Testis (tissue), 5 donors: ENCODE measurements at places on chromosomes 2 and 18. TPM values are rescaled to one million over a fixed set of nuclear protein-coding genes. Genes with fewer than 3 reads are reported as not detected.

DNA sequence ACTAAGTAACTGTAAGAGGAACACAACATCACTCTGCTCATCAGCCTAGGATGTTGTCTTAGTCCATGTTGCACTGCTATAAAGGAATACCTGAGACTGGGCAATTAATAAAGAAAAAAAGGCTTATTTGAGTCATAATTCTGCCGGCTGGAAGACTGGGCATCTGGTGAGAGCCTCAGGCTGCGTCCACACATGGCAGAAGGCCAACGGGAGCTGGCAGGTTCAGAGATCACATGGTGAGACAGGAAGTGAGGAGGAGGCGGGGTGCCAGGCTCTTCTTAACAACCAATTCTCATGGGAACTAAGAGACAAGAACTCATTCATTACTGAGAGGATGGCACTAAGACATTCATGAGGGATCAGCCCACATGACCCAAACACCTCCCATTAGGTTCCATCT is 46.8 kb downstream of the EPG5 start:
- no peaks in the 10 kb centered on the region for H3K4me1 ChIP-seq
- DNase-seq = peak; percentile 78

DNA sequence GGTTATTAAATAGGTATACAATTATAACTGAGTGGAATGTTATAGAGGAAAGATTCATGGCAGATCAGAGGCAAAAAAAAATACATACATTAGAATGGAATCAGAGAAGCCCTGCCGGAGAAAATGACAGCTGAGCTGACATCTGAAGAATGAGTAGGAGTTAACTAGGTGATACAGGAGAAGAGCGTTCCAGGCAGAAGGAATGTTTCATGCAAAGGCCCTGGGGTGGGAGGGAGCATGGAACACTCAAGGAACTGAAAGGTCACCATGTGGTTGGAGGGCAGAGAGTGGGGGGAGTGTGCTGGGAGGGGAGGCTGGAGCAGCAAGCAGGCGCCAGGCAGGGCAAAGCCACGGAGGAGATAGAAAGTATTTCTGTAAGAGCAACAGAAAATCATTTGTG is 31.6 kb upstream of the CDK5R2 start:
- H3K4me3 ChIP-seq = no peak overlapping the region
- H3K36me3 ChIP-seq = no peaks in the 10 kb centered on the region
- no peaks in the 10 kb centered on the region for H3K27me3 ChIP-seq

GRCh38 chr2:217638533-217638932 is 364.3 kb downstream of the TNS1 start:
- no peaks in the 10 kb centered on the region for H3K27me3 ChIP-seq
- no peak overlapping the region for H3K4me3 ChIP-seq
- no peaks in the 10 kb centered on the region for H3K36me3 ChIP-seq
- DNase-seq = no peak
- H3K27ac ChIP-seq = no peak overlapping the region
- H3K4me1 ChIP-seq = peaks cover 20% of the 10 kb centered on the region

The OTOS gene
- total RNA-seq = not detected

GRCh38 chr18:35073186-35074105 is 32.2 kb downstream of the MAPRE2 start:
- H3K27ac ChIP-seq = no peak overlapping the region
- DNase-seq = no peak
- no peaks in the 10 kb centered on the region for H3K36me3 ChIP-seq
- H3K4me3 ChIP-seq = no peak overlapping the region

The PELI1 gene
- 48.0 TPM for total RNA-seq

The IL36B gene
- not detected for total RNA-seq

GRCh38 chr18:40437517-40437916 is 1517.5 kb upstream of the PIK3C3 start:
- no peaks in the 10 kb centered on the region for H3K36me3 ChIP-seq
- no peaks in the 10 kb centered on the region for H3K4me1 ChIP-seq
- H3K27ac ChIP-seq = no peak overlapping the region
- no peak overlapping the region for H3K4me3 ChIP-seq

- H3K4me3 ChIP-seq = no peak overlapping the region
- H3K4me1 ChIP-seq = no peaks in the 10 kb centered on the region
- DNase-seq = no peak
- H3K36me3 ChIP-seq = no peaks in the 10 kb centered on the region
- no peak overlapping the region for H3K27ac ChIP-seq
Observed at GRCh38 chr2:141417246-141417797, 713.5 kb downstream of the LRP1B start.

- H3K4me1 ChIP-seq = peaks cover 30% of the 10 kb centered on the region
- H3K27ac ChIP-seq = no peak overlapping the region
- H3K36me3 ChIP-seq = no peaks in the 10 kb centered on the region
- H3K4me3 ChIP-seq = no peak overlapping the region
Observed at GRCh38 chr2:217660423-217660822, 342.4 kb downstream of the TNS1 start.

- no peak within 1 kb of the TSS for H3K27ac ChIP-seq
- peaks cover 6% of the 10 kb centered on the region for H3K4me1 ChIP-seq
- DNase-seq = no peak
- peak within 1 kb of the TSS; percentile 51 for H3K4me3 ChIP-seq
- H3K27me3 ChIP-seq = no peaks in the 10 kb centered on the region
- no peaks in the 10 kb centered on the region for H3K36me3 ChIP-seq
Observed at GRCh38 chr2:132416723-132417395, at the start of gene GPR39. GPR39 (plus strand) TSS chr2:132416805.

DNA sequence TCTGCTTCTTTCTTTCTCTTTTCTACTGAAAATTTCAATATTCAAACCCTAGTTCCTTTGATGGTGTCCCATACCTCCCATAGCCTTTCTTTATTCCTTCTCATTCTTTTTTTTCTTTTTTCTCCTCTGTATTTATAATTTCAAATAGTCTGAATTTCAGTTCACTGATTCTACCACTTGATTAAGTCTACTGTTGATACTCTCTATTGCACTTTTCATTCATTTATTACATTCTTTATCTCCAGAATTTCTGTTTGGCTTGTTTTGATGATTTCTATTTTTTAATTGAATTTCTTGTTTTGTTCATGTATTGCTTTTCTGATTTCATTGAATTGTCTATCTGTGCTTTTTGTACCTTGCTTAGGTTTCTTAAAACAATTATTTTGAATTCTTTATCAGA is 111.9 kb upstream of the VRK2 start:
- no peak for DNase-seq
- H3K27me3 ChIP-seq = no peaks in the 10 kb centered on the region
- H3K4me1 ChIP-seq = no peaks in the 10 kb centered on the region
- H3K27ac ChIP-seq = no peak overlapping the region

- H3K4me3 ChIP-seq = no peak overlapping the region
- no peaks in the 10 kb centered on the region for H3K36me3 ChIP-seq
- peaks cover 5% of the 10 kb centered on the region for H3K4me1 ChIP-seq
- no peaks in the 10 kb centered on the region for H3K27me3 ChIP-seq
Observed at GRCh38 chr2:201262718-201263117, 2.4 kb downstream of the CASP8 start.

DNA sequence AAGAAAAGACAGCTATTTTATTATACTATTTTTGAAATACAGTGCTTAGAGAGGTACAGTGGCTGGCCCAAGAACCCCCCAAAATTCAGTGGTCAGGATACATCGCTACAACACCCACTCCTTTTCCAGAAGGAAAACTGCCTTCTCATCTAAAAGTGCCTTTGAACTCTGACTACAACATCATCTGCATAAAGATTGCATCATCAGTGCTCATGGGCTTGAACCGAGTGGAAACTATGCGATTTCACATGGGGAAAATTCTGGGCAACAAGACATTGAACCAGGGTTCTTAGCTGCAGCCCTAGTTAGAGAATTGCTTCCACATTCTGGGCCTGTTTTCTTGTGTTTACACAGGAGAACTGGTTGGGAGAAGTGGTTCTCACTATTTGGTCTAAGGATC is 294.6 kb upstream of the SLC14A2 start:
- H3K4me3 ChIP-seq = no peak overlapping the region
- H3K4me1 ChIP-seq = peaks cover 16% of the 10 kb centered on the region
- no peak overlapping the region for H3K27ac ChIP-seq
- no peak for DNase-seq
- H3K36me3 ChIP-seq = no peaks in the 10 kb centered on the region

The ZC3H6 gene
- total RNA-seq = 10.9 TPM

DNA sequence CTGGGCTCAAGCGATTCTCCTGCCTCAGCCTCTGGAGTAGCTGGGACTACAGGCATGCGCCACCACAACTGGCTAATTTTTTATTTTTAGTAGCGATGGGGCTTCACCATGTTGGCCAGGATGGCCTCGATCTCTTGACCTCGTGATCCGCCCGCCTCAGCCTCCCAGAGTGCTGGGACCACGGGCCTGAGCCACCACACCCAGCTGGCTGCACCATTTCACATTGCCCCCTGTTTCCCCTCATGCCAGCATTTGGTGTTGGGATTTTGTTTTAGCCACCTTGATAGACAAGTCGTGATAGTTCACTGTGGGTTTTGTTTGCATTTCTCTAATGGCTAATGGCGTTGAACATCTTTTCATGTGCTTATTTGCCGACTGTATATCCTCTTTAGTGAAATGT is 5.8 kb upstream of the COLEC11 start:
- no peak overlapping the region for H3K27ac ChIP-seq
- DNase-seq = no peak
- H3K27me3 ChIP-seq = no peaks in the 10 kb centered on the region

The VSNL1 gene
- 1.8 TPM for total RNA-seq

The SRD5A2 gene
- 1.4 TPM for total RNA-seq

The NTSR2 gene
- 0.68 TPM for total RNA-seq

GRCh38 chr2:178386986-178387597 is 63.9 kb downstream of the PRKRA start:
- no peaks in the 10 kb centered on the region for H3K27me3 ChIP-seq
- H3K27ac ChIP-seq = no peak overlapping the region
- DNase-seq = no peak
- H3K4me3 ChIP-seq = no peak overlapping the region

DNA sequence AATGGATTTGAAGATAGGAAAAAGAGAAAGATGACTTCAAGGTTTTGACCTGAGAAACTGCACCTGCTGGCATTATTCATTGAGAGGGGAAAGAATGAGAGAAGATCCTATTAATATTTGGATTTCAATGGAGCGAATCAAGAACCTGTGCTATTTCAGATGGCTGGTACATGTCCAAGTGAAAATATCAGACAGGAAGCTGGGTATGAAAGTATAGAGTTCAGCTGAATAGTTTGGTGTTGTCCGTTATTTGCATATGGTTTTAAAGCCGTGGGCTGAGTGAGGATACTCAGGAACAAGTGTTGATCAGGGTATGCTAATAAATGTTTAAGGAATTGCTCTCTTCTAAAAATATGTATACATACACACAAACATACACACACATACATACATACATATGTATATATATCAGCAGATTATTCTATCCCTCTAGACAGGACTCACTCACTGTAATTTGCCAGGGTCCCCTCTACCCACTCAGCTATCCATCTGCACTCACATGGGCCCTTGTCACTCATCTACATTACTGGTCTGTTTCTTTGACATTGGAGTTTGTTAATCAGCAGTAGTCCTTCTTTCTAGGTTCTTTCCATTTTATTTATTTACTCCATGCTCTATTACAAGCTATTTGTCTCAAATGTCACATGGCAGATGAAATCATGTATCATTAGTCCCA is 33.9 kb upstream of the IKZF2 start:
- H3K4me3 ChIP-seq = no peak overlapping the region
- H3K36me3 ChIP-seq = no peaks in the 10 kb centered on the region
- H3K27ac ChIP-seq = no peak overlapping the region
- DNase-seq = no peak

The MEP1B gene
- total RNA-seq = 0.39 TPM

The CYBRD1 gene
- 53.5 TPM for total RNA-seq

- H3K27ac ChIP-seq = no peak overlapping the region
- no peak for DNase-seq
- H3K4me1 ChIP-seq = no peaks in the 10 kb centered on the region
- H3K4me3 ChIP-seq = no peak overlapping the region
Observed at GRCh38 chr2:111634050-111634794, 249.8 kb downstream of the ANAPC1 start.

- peaks cover 4% of the 10 kb centered on the region for H3K4me1 ChIP-seq
- no peaks in the 10 kb centered on the region for H3K27me3 ChIP-seq
- no peak overlapping the region for H3K4me3 ChIP-seq
- no peak for DNase-seq
- H3K27ac ChIP-seq = peak overlapping the region; percentile 55
Observed at GRCh38 chr18:3624935-3625741, 175.2 kb downstream of the TGIF1 start.

GRCh38 chr2:854460-854859 is 96.2 kb upstream of the SNTG2 start:
- H3K27ac ChIP-seq = no peak overlapping the region
- H3K4me1 ChIP-seq = no peaks in the 10 kb centered on the region
- no peak overlapping the region for H3K4me3 ChIP-seq
- no peaks in the 10 kb centered on the region for H3K36me3 ChIP-seq
- no peaks in the 10 kb centered on the region for H3K27me3 ChIP-seq

DNA sequence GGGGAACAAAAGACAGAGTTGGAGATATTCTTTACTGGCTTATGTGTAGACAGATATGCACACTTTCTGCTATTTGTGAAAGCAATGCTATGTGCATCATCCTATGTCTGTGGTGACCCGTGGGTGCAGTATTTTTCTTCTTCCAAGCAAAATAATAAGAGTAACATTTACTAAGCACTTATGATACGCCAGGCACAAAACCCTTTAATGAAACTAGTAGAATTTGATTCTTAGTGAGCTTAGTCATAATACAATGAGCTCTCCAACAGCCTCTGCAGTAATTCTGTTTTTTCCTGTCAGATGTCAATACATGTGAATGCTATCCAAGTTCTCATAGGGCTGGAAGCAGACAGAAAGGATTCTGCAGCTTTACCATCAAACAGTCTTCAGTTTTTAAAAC is 130.6 kb downstream of the RAD51AP2 start:
- H3K36me3 ChIP-seq = no peaks in the 10 kb centered on the region
- no peaks in the 10 kb centered on the region for H3K4me1 ChIP-seq
- no peak for DNase-seq

The KCNIP3 gene
- 69.1 TPM for total RNA-seq

DNA sequence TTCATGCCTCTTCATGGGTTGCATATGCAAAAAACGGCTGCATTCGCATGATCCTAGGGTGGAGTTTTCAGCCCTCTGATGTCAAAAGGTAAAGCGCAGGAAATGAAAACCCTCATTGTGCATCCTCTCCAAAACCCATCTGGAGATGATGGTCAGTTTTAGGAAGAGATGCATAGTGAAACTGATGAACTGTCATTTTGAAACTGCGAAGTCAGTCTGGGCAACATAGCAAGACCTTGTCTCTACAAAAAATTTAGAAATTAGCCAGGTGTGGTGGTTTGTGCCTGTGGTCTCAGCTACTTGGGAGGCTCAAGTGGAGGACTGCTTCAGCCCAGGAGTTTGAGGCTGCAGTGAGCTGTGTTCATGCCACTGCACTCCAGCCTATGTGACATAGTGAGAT is 2.5 kb upstream of the TTLL4 start:
- H3K4me1 ChIP-seq = peaks cover 11% of the 10 kb centered on the region
- no peaks in the 10 kb centered on the region for H3K27me3 ChIP-seq
- no peak overlapping the region for H3K4me3 ChIP-seq
- DNase-seq = no peak
- H3K27ac ChIP-seq = no peak overlapping the region

The PXDN gene
- total RNA-seq = 41.8 TPM

GRCh38 chr18:48838921-48839818 is 111.6 kb downstream of the SMAD7 start:
- DNase-seq = no peak
- no peak overlapping the region for H3K4me3 ChIP-seq
- no peaks in the 10 kb centered on the region for H3K27me3 ChIP-seq
- H3K4me1 ChIP-seq = peaks cover 20% of the 10 kb centered on the region
- H3K36me3 ChIP-seq = no peaks in the 10 kb centered on the region

The TSPYL6 gene
- total RNA-seq = 37.9 TPM

The RESP18 gene
- not detected for total RNA-seq

The GBX2 gene
- total RNA-seq = 0.56 TPM

The STPG4 gene
- total RNA-seq = 8.5 TPM

The GKN2 gene
- not detected for total RNA-seq

GRCh38 chr2:182887753-182888415 is 21.4 kb upstream of the FRZB start:
- no peaks in the 10 kb centered on the region for H3K36me3 ChIP-seq
- H3K27ac ChIP-seq = no peak overlapping the region
- no peak overlapping the region for H3K4me3 ChIP-seq
- H3K4me1 ChIP-seq = no peaks in the 10 kb centered on the region
- H3K27me3 ChIP-seq = no peaks in the 10 kb centered on the region
